ENCODE measurements at places on chromosomes 3 and 15.
A peak's percentile ranks its signal among the peaks of the same experiment; 100 is the strongest.

DNA sequence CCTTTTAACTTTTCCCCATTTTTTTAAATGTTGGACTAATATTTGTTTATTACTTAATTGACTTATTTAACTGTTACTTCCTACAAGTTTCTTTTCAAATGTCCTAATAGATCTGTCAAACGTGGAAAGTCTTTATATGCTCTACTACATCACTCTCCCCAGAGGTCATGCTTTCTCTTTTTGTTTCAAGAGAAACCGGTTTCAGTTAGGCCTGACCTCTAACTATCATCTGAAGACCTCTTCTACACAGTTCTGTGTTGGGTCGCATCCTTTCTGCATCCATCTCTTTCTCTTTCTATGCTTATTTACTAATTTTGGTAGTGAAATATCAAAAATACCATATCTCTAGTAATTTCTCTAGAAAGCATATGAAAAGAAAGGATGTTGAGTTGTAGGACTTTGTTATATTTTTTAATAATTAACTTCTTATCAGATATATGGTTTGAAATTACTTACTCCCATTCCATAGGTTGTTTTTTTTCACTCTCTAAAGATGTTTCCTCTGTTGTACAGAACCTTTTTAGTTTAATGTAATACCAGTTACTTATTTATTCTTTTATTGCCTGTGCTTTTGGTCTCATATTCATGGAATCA is 781.2 kb upstream of the ARPP21 start:
- DNase-seq = no peak

- no peak for DNase-seq
These were observed at the start of the genes DUOX2 and DUOXA2 for GRCh38 chr15:45114076-45114750. TSS of gene DUOX2 (minus strand) at chr15:45114172. CDS start at chr15:45113411, 761 bp downstream. TSS of gene DUOXA2 (plus strand) at chr15:45114326. CDS start at chr15:45114606, 280 bp downstream.

- no peak for DNase-seq
These were observed 30.5 kb downstream of the PCSK6 start for GRCh38 chr15:101458908-101459578.

GRCh38 chr3:26260139-26260538 is 362.4 kb upstream of the LRRC3B start:
- DNase-seq = no peak

- DNase-seq = no peak
These were observed 5.3 kb upstream of the TRAK1 start for GRCh38 chr3:42085641-42086376.

DNA sequence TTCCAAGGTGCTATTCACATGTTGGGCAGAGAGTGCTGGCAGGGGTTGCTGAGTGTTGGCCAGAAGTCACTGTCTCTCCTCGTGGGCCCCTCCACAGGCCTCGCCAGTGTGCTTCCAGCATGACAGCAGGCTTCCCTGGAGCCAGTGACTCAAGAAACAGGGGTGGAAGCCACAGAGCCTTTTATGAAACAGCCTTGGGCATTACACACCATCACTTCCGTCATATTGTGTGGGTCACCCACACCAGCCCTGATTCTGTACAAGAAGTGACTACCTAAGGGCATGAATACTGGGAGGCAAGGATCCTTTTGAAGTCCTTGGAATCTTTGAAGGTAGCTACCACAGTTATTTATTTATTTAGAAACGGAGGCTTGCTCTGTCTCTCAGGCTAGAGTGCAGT is 177.6 kb upstream of the UBE3A start:
- DNase-seq = no peak

- DNase-seq = no peak
These were observed 118.5 kb downstream of the SEC22A start for GRCh38 chr3:123320221-123320620.

- no peak for DNase-seq
These were observed 7.6 kb upstream of the ISL2 start for GRCh38 chr15:76328958-76329357.

- DNase-seq = peak; percentile 43
These were observed at the start of gene CMTM7 for GRCh38 chr3:32391643-32392535. TSS of gene CMTM7 (plus strand) at chr3:32391853. CDS start at chr3:32391907, 54 bp downstream.

DNA sequence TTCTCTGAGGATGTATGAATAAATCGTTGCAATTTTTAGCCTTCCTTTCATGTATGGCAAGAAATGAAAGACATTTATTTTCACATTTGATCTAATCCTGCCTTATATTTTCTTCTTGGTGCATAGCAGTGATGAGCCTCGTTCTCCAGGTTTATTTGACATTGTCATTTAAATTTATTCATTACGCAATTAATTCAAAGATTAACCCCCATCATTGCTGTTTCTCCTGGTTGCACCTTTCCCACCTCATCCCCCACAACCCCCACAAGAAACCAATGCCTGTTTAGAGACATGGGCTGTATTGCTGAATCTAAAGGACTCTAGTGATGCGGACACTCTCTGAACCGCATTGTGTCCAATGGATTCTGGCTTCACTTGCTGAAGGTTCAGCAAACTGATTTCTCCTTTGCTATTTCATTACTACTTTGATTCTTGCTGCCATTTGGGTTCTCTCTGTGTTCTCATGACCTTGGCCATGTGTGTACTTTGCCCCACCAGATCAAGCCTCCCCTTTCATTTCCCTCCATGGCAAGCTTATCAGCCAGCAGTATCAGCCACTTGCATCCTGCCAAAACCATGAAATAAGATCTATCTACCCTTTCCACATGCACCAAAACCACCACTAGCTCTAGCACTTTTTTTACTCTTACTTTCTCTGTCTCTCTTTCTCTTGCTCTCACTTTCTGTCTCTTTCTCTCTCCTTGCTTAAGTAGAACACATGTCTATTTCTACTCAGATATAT is 382.7 kb downstream of the GBE1 start:
- no peak for DNase-seq

- DNase-seq = no peak
These were observed 12.2 kb upstream of the VIPR1 start for GRCh38 chr3:42490243-42490642.

- no peak for DNase-seq
These were observed 49.1 kb downstream of the PLS1 start for GRCh38 chr3:142645236-142645793.

DNA sequence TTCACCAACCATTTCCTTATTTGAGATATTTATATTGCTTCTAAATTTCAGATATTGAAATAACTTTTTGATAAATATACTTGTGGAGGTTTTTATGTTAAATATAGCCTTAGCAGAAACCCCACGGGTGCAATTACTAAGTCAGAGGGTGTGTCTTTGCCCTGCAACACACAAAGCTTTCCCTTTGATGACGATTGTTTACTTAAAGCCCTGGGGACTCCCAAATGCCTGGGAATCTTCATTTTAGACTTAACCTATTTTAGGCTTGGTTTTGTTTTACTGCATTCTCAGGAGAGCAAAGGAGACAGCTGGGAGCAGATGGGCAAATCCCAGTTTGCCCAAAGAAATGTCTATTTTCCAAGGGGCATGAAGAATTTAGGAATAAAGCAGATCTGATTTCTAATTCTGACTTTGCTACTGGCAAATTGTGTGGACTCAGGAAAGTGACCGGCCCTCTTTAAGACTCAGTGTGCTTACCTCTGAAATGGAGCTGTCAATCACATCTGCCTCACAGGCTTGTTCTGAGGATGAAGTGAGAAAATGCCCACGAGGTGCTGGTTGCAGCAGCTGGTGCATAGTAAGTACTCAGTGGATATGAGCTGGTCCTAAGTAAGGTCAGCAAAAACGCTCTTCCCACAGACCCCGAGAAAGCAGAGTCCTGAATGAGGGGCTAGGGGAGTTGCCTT is 49.3 kb upstream of the CA12 start:
- DNase-seq = no peak

DNA sequence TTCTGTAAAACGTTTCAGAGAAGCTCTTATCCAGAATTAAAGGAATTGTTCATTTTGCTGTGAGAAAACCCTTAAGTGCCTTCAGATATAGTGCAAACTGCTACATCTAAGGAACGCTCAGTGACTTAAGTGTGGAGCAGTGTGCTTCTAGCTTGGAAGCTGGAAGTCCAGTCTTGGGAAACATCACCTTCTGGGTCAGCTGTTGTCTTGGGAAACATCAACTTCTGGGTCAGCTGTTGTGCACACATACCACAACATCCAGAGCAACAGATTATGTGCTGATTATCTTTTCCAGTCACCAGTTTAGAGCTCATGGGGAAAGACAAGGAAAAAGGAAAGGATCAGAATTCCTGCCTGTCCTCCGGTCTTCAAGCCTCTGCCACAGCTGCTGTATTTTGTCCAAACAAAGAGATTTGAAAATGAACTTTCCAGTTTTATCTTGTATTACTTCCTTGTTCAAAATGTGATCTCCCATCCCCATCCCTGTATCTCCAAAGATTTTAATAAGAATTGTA is 713.6 kb downstream of the NSUN3 start:
- DNase-seq = no peak

DNA sequence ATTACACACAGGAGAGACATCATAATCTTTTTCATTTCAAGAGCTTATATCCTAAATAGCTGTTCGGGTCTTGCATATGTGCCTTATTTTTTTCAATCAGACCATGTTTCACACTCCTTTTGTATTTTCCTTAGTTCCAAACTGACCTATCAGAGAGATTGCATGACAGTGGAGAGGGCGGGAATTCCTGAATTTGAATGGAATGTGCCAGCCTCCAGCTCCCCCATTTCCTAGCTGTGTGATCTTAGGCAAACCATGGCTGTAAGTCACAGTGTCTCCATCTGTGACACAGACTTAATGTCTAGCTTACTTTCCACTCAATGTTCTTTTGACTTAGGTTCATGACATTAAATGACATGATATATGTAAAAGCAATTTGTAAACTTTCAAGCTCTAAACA is 62.0 kb upstream of the CSTA start:
- DNase-seq = no peak

DNA sequence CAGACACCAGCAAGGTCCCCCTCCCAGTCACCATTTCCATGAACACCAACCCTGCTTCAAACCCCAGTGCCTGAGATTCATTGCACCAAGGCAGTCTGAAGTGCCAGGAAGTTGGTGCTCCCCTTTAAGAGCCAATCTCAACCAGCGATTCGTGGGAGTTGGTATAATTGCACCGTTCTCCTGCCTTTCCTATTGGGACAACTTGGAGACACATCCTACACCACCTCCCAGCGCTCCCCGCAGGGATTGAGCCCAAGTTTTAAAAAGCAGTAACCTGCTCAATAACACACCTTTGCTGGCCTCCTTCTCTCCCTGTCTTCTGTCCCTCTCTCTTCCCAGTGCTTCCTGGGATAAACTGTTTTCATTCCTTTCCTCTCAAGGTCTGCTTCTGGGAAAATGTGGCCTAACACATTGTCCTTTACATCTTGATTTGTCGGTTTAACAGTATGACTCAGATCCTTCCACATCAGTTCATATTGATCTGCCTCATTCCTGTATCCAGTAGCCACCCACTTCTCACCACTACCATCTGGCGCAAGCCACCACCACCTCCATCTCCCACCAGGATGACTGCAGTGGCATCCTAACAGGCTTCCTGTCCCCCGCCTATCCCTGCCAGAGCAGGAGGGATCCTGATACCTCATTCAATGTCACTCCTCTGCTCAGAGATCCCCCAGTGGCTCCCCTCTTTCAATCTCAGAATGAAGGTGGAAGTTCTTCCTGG is 37.8 kb upstream of the HRH1 start:
- DNase-seq = no peak

- peak; percentile 68 for DNase-seq
These were observed at the start of gene ZMYND10 for GRCh38 chr3:50345586-50346234. TSS of gene ZMYND10 (minus strand) at chr3:50345732. CDS start at chr3:50345579, 153 bp downstream.

- DNase-seq = no peak
These were observed 126.8 kb upstream of the ARHGEF3 start for GRCh38 chr3:56928379-56929068.

- DNase-seq = no peak
These were observed 96.4 kb upstream of the IL12A start for GRCh38 chr3:159892171-159892795.

- no peak for DNase-seq
These were observed 62.9 kb upstream of the RAP2B start for GRCh38 chr3:153099131-153099530.

GRCh38 chr3:183122257-183122932 is 23.1 kb upstream of the MCCC1 start:
- DNase-seq = no peak

GRCh38 chr15:78988361-78988911 is 43.6 kb upstream of the CTSH start:
- no peak for DNase-seq

DNA sequence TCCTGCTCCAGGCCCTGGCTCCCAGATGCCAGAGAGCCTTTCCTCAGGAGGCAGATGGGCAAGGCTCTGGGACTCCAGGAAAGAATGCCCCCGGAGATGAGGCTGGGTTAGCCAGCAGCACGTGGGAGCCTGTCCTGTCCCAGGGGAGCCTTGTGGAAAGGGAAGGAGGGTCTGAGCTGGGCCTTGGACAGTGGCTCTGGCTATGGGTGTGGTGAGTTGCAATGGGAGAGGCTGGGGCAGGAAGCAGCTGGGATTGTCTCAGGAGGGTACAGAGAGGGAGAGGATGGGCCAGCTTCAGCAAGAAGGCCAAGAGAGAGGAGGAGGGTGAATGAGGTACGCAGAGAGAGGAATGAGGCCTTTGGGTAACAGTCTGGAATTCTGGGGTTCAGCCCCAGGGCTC is 17.4 kb upstream of the CACNA2D2 start:
- no peak for DNase-seq

GRCh38 chr15:58520464-58520863 is 88.7 kb downstream of the LIPC start:
- no peak for DNase-seq

DNA sequence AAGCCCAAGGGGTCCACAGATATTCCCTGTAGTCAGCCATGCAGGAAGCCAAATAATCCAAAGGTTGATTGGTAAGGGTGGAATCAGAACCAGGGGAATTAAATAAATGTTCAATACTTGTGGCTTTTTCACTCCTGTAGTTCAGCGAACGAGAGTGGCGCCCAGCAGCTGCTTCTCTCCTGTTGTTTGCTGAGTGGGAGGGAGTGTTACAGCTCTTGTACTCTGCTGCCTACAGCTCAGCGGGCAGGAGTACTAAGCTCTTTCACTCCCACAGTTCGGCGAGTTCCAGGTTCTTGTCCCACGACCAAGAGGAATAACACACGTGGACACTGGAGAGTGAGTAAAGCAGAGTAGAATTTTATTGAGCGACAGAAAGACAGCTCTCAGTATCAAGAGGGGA is 105.9 kb downstream of the MOBP start:
- DNase-seq = no peak

- DNase-seq = no peak
These were observed 7.1 kb downstream of the KAT2B start for GRCh38 chr3:20047341-20047779.

GRCh38 chr3:177157492-177157891 is 39.8 kb downstream of the TBL1XR1 start:
- no peak for DNase-seq

DNA sequence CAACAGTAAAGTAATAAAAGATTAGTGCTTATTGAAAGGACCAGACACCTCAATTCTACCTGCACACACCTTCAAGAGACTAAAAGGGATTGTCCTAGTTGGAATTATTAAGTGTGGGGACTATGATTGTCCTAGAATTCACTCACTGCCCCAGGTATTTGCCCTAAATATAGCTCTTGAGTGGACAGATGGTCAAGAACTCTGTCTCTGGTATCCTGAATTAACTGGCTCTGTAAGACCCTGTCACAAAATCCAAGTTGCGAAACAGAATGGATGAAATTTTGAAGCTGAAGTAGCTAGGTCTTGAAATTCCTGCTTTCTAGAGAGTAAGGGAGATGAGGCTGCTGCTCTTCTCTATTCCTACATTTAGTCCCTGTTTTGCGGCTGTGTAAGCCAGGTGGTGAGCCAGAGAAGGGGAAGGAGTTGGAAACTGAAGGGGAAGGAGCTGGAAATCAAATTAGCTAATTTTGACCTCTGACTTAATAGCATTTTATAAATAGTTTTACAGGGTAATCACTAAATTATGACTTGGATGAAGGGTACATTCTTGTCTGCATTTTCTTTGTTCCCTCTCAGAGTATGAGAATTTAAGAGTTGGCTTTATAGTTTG is 34.5 kb downstream of the KBTBD12 start:
- DNase-seq = no peak
